Fibroblast of skin of left biceps (primary cell): ENCODE measurements at places on chromosomes 7 and 10.

GRCh38 chr10:94062611-94063010 is 68.9 kb downstream of the PLCE1 start:
- DNase-seq: no peak

GRCh38 chr7:47474937-47475879 is 106.7 kb downstream of the TNS3 start:
- DNase-seq: no peak

GRCh38 chr10:46229144-46229563 is 57.6 kb upstream of the ANTXRL start:
- no peak for DNase-seq

DNA sequence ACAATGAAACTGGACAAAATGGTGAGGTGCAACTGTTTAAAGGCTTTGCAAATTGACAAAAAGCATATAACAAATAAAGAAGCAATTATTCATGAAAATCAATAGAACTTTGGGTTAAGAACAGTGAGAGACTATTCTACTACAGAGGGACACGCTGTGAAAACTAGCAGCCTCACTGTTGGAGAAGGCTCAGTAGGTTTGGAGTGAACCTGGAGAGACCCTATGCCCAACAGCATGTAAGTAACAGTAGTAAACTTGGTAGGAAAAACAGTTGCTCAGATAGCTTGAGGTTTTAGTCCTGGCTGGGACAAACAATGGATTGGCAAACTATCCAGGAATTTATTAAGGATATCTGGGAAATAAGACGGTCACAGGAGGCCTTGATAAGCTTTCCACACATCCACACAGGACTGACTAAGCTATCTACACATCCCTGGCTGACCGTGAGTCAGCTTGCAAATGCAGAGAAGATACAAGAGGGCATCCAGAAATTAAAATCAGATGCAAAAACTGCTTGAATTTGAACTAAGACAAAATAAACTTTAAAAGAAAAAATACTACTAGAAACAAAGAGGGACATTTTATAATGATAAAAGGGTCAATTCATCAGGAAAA is 15.9 kb downstream of the FAM149B1 start:
- DNase-seq: no peak

DNA sequence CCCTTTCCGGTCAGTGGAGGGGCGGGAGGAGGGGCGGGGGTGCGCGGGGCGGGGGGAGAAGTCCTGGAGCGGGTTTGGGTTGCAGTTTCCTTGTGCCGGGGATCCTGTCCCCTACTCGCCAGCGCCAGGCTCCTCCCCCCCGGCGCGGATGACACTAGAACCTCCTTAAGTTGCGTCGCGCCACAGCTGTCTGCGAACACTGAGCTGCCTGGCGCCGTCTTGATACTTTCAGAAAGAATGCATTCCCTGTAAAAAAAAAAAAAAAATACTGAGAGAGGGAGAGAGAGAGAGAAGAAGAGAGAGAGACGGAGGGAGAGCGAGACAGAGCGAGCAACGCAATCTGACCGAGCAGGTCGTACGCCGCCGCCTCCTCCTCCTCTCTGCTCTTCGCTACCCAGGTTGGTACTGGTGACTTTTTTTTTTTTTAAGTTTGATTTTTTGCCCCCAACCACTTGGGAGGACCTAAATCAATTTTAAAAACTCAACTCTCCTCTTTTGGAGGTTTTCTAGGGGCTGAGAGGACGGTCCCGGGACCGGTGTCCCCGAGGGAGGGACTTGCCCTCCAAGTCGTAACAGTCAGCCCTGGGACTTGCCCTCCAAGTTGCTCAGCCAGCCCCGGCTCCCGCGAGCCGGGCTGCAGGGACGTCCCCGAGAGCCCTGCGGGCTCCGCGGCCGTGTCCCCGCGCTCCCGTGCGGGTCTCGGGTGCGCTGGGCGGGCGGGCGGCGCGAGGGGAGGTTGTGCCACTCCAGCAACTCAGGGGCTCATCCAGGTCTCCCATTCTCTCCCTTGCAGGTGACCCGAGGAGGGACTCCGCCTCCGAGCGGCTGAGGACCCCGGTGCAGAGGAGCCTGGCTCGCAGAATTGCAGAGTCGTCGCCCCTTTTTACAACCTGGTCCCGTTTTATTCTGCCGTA is at the start of gene GATA3:
Gene GATA3, plus strand, starts transcription at position 195 of the 914 bp plus-strand sequence. CDS start 968 bp downstream, outside the sequence.
- no peak for DNase-seq

GRCh38 chr10:17199351-17199804 is 2.1 kb downstream of the TRDMT1 start:
- DNase-seq: no peak

GRCh38 chr7:39240864-39241263 is 263.2 kb downstream of the POU6F2 start:
- DNase-seq: no peak
